ENCODE measurements at places on chromosomes 3 and 15.
A peak's percentile ranks its signal among the peaks of the same experiment; 100 is the strongest.

DNA sequence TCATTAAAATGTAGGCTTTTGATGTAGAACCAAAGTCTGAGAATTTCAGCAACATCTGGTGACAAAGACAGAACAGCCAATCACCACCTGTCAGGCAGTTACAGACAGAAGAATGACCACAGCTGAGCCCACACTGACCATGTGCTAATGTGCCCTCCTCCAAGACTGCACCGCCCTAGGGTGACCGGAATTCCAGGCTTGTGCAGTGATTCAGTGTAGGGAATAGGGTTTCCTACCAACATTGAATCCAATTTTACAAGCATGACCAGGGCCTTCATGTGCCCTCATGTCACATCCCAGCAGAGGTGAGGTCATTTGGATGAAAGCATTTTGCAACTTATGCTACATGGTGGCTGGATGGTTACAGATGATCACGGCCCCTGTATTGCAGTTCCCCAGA is 412.5 kb downstream of the SOX2 start:
- DNase-seq, result no peak

DNA sequence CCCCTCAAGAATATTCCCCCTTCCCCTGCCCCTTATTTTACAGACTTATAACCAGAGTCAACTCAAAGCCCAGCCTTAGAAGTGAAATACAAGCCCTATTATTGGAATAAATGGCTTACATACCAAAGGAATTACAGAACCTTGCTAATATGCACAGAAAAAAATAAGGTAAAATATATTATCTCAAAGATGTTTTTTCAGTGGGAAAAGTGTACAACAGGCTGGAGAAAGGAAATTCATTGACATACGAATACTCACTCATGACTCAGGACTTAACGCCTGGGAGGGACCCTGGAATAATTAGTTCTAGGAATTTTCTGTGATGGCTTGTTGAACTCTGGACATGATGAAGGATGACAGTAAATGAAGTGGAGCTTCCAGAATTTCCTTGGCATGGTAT is 27.0 kb downstream of the ARL14 start:
- no peak for DNase-seq

DNA sequence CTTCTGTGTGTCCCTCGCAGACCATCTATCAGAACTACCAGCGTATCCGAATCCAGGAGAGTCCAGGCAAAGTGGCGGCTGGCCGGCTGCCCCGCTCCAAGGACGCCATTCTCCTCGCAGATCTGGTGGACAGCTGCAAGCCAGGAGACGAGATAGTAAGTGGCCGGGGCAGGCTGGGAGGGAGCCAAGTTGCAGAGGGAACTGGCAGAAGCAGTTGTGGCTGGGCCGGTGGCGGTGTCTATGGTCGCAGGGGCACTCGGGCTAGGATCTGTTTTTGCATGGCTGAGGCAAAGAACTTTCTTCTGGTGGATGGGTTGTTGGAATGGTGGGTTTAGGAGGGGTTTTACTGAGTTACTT is 10.1 kb downstream of the MCM2 start:
- no peak for DNase-seq

- peak; percentile 44 for DNase-seq
These were observed 168.2 kb downstream of the MBNL1 start for GRCh38 chr3:152436707-152437590.

DNA sequence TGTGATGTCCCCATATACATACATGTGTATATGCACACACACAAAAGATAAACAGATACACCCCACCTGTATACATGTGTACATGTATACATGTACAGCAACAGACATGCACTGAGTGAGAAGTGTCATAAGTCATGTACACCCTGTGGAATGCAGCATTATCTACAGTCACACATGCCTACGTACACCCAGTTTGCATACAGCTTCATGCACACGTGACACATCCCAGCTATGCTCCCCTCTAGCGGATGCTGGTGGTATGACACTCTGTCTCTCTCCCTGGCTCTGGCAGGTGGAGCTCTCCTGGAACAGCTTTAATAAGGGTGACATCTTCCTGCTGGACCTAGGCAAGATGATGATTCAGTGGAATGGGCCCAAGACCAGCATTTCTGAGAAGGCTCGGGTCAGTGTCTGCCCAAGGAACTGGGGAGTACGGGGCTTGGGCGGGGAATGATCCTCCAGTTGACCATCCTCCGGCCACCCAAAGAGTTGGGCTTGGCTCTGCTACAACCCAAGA is 6.3 kb downstream of the VILL start:
- peak; percentile 53 for DNase-seq

DNA sequence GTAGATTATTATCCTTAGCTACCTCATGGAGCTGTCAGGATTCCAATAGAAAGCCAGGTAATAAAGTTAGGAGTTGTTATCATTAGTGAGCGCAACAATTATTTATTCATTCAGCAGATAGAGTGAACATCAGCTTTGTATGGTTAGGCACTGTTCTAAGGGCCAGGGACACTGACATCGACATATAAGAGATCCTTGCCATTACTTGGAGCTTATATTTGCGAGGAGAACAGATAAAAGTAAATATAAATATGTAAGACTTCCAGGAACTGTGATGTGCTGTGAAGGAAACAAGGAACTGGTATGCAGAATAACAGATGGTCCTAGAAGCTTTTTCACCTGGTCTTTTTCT is 473 bp downstream of the LSM3 start:
- DNase-seq, result no peak

GRCh38 chr3:31157047-31157694 is 262.7 kb upstream of the GADL1 start:
- DNase-seq, result no peak

GRCh38 chr3:141367038-141367730 is 1.1 kb upstream of the ZBTB38 start:
- DNase-seq, result peak; percentile 95

GRCh38 chr3:184694716-184695115 is 17.1 kb downstream of the MAGEF1 start:
- DNase-seq, result no peak

DNA sequence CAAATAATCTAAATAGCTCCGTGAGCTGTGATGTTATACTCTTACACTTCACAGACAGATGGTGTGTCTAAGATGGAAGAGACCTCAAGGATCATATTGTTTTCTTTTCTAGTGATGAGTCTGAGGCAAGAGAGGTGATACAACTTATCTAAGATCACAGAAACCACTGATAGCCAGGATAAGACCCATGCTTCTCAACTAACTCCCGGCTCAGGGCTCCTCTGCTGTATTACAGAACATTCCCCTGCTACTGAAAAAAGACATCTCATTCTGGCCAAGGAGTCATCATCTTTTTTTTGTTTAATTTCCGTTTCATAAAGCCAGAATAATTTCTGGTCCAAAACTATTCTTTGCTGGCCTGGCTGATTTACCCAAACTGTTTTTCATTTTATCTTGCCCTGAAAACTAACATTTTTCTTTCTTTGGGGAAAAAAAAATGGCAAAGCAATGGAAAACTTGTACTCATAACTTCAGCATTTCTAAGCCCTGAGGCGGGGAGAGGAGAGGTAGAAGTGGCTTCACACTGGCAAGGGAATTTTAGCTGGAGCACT is 46.9 kb upstream of the GAP43 start:
- DNase-seq, result no peak

GRCh38 chr3:143727391-143727790 is 120.9 kb downstream of the SLC9A9 start:
- no peak for DNase-seq

DNA sequence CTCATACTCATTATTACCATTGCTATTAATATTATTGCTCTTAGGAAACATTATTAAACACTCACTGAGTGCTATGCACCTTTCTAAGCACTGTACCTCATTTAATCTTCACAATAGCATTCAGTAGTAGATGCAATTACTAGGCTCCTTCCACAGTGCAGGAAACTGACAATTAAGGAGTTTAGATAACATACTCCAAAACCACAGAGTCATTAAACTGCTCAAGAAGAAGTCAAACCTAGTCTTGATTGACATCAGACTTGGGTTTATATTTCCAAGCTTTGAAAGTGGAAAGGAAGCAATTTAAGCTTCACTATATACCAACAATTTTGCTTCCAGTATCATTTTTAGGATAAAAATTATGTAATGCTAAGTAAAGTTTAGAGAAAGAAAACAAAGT is 490.1 kb upstream of the ARRDC4 start:
- DNase-seq, result no peak

DNA sequence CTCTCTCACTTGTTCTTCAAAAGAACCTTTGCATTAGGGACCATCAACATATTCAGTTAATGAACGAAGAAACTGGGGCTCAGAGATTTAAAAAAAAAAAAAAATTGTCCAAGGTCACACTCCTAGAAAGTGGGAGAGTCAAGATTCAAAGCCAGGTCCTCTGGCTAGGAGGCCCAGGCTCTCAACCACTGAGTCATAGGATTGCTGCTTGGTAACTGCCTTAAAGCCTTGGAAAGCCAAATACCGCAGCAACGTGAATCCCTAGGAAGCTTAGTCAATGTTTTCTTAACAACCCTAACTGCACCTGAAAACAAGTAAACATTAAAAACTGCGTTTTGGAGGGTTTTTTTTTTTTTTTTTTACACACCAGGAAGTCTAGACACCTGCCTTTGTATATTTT is 156.8 kb downstream of the WNT5A start:
- peak; percentile 81 for DNase-seq

DNA sequence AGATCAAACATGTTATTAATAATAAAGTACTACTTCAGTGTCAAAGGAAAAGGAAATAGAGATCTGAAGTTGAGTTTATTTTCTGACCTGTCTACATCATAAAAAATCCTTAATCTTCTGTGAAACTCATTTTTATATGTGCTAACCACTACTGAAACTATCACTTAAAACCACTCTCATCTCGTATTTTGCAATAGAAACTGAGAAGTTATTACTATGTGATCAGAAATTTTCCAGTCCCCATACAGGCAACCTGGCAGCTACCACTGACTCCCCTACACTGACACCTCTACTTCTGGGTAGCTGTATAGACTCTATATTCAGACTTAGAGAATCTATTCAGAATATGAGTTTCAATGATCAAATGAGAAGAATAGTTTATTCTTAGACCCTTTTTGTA is 8.3 kb downstream of the HDGFL3 start:
- DNase-seq, result no peak

- peak; percentile 42 for DNase-seq
These were observed at the start of gene ACP3 for GRCh38 chr3:132317229-132317948. Gene ACP3 (plus strand): TSS chr3:132317407. CDS start chr3:132317457, 50 bp downstream.

GRCh38 chr3:143207338-143207961 is 87.9 kb downstream of the CHST2 start:
- DNase-seq, result peak; percentile 15

- peak; percentile 85 for DNase-seq
These were observed 140.4 kb upstream of the CGNL1 start for GRCh38 chr15:57235873-57236272.

GRCh38 chr15:80890341-80891005 is 99.1 kb downstream of the MESD start:
- DNase-seq, result no peak

DNA sequence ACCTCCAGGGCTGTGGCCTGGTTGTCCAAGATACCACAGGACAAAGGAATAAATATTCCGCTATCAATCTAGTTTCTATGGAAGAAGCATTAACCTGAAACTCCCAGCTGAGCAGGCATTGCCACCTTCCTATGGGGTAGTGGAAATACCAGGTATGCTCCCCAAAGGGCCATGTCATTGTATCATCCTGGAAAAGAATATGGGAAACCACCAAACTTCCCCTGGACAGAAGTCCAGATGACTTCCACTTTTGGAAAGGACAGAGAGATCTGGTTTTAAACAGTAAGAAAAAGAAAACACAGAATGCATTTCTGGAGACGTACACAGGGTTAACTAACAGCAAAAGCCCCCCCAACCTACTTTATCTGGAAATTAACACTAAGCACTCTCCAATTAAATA is 100.2 kb downstream of the RFTN1 start:
- no peak for DNase-seq

DNA sequence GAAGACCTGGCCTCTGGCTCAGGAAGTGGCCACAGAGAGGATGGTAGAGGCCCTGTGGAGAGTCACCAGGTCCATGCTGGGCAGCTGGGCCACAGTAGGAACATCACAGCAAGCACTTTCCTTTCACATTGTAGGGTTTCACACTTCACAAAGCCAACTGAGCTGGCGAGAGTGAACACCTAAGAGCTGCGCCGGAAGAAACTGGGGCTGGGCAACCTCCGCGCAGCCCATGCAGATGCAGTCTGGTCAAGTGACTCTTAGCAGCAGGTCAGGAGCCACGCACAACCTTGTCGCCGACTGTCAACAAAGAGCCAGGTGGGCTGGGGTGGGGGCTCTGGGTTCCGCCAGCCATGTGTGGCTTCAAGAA is 15.3 kb upstream of the SHISA5 start:
- DNase-seq, result no peak

GRCh38 chr3:151537726-151538125 is 76.9 kb upstream of the IGSF10 start:
- peak; percentile 65 for DNase-seq
